C1 segment of cervical spinal cord (tissue), 14 donors: ENCODE measurements at places on chromosomes 11 and 22.
A peak's percentile ranks its signal among the peaks of the same experiment; 100 is the strongest.

DNA sequence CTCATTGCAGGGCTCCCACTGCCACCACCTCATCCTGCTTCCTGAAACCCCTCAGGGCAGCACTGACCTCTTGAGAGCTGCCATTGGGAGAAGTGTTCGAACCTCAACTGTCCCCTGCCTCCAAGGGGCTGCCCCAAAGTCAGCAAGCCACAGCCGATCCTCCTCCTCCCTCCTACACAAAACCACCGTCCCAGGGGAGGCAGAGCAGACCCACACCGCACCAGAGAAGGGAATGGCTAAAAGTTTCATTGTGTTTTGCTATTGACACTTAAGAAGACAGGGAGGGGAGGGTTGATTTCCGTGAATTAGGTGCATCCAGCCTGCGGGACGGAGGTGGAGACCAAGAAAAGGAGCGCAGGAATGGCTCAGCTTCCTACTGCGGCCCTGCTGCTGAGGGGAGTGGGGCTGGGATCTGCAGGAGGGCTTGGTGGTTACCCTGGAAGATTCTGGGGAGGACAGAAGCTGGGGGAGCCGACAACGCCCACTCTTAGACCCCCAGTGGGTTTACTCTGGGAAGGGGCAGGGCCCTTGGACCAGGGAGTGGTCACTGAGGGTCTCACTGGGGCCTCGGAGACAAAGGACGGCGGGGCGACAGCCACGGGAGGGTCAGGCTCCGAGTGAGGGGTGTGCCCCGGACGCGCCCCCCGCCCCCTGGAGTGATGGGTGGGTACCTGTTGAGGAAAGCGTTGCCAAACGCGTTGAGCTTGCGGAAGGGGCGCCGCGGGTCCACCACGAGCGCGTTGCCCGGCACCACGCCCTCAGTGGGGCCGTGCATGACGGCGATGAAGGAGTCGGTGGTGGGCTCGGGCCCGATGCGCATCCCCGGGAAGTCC is 815 bp downstream of the EHD1 start:
- DNase-seq = no peak

DNA sequence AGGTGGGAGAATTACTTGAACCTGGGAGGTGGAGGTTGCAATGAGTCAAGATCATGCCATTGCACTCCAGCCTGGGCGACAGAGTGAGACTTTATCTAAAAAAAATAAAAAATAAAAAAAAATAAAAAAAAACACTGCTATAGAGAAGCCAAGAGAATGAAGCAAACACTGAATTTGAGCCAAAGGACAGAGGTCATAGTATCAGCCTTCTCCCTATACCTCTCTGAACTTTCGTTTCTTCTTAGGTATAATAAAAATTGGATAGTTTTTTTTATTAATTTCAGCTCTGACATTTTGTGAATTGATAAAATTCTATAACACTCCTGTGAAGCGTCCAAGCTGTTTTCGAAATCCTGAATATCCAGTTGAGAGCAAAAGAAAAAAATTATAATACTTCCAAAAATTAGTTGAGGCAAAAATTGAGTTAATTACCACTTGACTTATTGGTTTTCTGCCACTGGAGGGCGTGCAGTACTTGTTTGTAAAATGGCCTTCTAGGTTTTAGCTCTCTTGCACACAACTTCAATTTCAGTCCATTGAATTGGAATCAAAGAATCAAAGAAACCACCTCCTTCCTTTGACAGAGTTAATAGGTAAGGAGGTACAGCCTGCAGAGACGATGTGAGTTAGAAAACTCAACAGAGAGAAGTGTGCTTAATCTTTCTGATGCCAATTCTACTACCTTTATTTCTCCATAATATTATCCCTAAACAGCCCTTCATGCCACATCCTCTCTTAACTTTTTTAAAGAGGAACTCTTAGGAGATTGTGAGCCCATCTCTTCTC is 143.2 kb downstream of the BBOX1 start:
- peak; percentile 16 for DNase-seq

GRCh38 chr11:103042161-103042560 is 49.8 kb downstream of the DCUN1D5 start:
- DNase-seq = no peak

DNA sequence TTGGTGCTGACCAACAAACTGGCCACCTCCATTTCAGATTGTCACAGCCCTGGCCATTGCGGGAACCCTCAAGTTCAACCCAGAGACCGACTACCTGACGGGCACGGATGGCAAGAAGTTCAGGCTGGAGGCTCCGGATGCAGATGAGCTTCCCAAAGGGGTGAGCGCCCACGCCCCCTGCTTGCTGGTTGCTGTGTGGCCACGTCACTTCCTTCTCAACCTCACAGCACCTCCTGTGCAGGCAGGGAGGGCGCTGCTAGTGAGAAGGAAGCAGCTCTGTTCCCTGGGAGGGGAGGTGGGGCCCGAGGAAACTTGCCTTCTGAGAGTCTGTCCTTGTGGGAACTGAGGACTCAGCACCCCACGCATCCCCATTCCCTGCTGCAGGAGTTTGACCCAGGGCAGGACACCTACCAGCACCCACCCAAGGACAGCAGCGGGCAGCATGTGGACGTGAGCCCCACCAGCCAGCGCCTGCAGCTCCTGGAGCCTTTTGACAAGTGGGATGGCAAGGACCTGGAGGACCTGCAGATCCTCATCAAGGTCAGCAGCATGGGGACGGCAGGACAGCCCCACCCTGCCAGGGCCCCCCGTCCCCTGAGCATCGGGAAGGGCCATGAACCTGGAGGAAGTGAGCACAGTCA is 19.3 kb downstream of the POLR3H start:
- no peak for DNase-seq

DNA sequence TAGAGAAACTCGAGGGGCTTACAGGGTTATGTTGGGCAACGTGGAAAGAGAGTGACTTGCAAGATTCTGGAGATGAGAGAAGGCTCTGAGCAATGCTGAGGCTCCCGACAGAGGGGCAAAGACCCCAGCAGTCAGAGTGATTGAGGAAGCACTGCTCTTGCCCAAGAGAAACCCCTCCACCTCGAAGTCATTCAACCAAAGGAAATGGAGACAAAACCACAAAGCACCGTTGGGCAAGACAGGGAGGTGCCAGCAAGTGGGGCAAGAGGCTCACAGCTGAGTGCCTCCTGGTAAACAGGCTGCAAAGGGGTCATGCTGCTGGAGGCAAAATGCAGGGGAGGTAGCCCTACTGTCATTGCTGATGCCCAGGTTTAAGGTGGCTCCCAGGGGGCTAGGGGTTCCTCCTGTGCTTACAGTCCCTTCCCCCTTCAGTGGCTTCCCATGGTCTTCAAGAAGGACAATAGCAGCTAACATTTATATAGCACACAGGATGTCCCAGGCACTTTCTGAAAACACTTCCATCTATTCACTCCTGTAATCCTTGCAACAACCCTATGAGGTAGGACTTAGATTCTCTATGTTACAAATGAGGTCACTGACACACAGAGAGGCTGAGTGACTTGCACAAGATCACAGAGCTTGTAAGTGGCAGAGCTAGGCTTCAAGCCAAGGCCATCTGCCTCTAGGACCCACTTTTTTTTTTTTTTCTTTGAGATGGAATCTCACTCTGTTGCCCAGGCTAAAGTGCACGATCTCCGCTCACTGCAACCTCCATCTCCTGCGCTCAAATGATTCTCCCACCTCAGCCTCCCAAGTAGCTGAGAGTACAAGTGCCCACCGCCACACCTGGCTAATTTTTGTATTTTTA is 18.1 kb upstream of the MYH9 start:
- DNase-seq = no peak

GRCh38 chr22:26330971-26331625 is 98.0 kb upstream of the ASPHD2 start:
- peak; percentile 3 for DNase-seq

DNA sequence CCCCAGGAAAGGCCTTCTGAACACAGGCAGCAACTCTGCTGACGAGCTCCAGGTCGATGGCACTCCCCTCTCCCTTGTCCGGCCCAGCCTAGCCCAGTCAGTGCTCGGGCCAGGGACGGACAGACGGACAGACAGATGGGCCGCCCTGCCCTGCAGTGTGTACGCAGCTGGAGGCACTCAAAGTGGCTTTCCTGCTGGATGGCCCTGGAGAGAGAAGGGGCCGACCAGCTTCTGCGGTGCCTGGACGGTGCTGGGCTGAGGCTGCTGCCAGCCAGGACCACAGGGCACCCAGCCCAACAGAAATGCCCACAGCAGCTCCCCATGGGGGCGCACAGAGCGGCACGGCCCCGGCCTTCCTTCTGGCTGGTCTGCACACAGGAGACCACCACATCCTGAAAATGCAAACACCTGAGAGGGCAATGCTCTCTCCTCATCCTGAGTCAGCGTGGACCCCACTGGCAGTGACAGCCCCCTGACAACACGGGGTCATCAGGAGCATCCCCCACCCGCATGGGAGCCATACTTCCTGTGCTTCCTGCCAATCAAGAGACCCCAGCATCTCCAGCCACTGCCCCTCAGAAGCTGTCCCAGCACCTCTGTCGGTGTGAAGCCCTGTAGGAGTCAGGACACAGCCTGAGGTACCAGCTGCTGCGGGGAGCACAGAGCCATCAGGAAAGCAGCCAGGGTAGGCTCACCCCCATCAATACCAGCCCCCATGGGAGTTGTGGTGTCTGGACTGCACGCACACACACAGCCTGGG is 692 bp upstream of the MOB2 start:
- DNase-seq = no peak

- no peak for DNase-seq
These were observed 43.7 kb downstream of the BSX start for GRCh38 chr11:122937983-122938382.

DNA sequence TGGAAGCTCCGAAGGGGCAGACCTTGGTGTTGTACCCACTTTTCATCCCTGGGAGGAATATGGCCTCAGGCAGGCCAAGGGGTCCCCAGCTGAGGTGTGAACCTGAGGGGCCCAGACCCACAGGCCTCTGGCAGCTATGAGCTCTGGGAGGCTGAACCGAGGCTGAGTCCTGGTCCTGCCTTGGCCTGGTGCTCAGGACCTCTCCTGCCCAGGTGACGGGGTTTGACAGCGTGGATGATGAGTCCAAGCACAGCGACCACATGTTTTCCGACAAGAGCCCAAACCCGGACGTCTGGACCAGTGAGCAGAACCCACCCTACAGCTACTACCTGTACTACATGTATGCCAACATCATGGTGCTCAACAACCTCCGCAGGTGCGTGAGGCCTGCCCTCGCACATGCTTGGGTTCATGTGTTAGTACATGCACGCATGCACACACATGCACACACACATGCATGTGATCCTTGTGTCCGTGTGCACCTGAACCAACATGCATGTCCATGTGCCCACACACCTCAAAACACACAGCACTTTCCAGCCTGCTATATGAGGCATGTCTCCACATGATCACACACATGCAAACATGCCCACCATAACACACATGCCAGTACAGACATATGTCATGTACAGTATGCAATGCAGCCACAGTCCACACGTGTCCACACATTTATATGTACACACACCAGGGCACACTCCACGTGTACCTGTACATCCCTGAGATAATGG is 40.9 kb downstream of the RNF141 start:
- no peak for DNase-seq

- peak; percentile 46 for DNase-seq
These were observed at the start of gene TTC38 for GRCh38 chr22:46267431-46268279. TTC38 (plus strand) TSS chr22:46268008; CDS start chr22:46268040, 32 bp downstream.

GRCh38 chr11:10807493-10808234 is 1.1 kb downstream of the EIF4G2 start:
- peak; percentile 80 for DNase-seq

DNA sequence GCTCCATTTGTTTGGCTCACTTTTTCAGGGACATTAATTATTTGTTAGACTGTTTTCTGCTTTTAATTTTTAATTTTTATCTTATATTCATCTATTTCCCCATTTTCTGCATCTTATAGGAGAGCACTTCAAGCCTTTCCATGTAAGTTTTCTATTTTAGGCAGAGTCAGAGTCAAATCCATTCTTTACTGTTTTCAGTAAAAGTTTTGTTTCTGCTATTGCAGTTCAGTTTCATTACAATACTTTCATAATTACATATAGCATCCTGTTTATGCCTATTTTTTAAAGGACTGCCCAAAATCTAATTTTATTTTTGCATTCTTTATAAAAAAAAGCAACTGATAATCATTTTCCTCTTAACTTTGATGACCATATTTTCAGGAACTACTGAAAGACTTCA is 3.8 kb upstream of the OR10A5 start:
- DNase-seq = no peak

DNA sequence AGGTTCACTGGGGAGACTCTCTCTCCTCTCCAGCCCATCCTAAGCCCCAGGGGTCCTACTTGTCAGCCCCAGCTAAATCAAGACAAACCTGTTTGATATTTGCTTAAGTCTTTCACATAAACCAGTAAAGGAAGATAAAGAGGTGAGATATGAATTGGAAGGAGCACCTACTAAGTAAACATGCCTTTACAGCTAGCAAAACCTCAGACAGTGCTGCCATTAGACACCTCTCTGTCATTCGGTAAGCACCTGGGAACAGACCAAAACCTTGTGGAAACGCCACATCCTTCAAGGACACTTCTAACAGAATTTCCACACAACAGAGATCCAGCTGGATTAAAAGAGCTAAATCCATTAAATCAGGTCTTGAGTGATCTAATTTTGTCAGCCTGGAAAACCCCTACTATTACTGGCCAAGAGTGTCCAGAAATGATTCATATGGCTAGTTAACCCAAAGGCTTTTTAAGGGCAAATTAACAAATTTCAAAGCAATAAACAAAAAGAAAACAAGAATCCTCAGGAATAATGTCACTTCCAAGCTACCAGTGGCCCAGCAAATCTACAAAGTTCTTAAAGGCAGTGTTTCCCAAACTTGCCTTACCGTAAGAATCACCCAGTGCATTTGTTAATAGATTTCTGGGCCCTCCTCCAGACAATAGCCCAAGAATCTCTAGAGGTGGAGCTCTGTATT is 2.4 kb downstream of the VPS37C start:
- no peak for DNase-seq

- DNase-seq = no peak
These were observed 75.3 kb downstream of the APIP start for GRCh38 chr11:34840736-34841386.

DNA sequence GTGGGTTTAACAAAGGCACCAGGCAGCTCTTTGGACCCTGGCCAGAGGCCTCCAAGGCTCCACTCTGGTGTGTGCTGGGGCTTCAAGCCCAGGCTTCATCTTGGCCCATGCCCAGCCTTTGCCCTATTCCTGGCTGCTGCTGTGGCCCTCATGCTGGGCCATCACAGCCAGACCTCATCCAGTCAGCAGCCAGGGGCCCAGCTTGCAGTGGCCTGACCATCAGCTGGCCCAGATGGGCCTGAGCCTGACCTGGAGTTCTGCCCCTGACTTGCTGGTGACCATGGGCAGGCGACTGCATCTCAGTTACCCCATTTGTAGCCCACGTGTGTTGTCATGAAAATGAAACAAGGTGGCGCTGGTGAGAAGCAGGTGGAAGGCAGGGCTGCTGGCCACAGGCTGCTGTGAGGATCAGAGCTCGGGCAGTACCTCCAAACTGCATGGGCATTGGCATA is 76.1 kb downstream of the MED15 start:
- no peak for DNase-seq

- no peak for DNase-seq
These were observed 484.4 kb downstream of the LRRC4C start for GRCh38 chr11:40975076-40975475.

GRCh38 chr11:75780888-75781287 is 12.3 kb downstream of the DGAT2 start:
- DNase-seq = no peak

DNA sequence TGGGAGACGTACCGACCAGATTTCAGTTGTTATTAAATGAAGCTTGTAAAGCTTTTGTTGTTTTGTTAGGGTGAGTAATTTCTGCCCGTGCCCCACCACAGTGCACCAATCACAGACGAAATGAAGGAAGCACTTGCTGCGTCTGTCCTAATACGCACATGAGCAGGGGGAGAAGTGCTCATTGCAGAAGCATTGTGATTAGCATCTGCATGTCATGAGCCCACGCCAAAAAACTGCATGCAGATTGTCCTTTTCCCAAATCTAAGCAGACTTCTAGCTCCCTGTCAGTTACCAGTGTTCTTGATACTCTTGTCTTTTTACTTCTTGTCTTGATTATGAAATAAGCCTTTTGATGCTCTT is 15.5 kb downstream of the RBX1 start:
- no peak for DNase-seq
